ENCODE measurements at places on chromosomes 6 and 20. TPM values are rescaled to one million over a fixed set of nuclear protein-coding genes. Genes with fewer than 3 reads are reported as not detected.

PPP1R16B gene
- 7.1 TPM for total RNA-seq

PKIG gene
- total RNA-seq, result 120 TPM

DNA sequence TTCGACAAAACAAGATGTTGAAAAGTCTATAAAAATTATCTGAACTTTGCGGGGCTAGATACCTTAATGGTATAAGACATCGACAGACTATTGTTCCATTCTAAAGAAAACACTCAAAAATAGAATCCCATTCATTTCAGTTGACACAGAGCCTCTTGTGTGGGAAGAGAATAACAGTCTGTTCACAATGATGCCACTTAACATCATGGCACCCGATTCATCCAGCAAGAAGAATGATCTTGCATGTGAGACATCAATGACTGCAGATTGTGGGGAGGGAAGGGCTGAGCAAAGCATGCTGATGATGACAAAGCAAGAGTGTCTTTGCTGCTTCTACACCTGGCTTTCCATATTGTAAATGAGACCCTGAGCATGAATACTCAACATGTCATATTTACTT, 49.7 kb upstream of the ARMH2 start:
- no peak for DNase-seq

DNA sequence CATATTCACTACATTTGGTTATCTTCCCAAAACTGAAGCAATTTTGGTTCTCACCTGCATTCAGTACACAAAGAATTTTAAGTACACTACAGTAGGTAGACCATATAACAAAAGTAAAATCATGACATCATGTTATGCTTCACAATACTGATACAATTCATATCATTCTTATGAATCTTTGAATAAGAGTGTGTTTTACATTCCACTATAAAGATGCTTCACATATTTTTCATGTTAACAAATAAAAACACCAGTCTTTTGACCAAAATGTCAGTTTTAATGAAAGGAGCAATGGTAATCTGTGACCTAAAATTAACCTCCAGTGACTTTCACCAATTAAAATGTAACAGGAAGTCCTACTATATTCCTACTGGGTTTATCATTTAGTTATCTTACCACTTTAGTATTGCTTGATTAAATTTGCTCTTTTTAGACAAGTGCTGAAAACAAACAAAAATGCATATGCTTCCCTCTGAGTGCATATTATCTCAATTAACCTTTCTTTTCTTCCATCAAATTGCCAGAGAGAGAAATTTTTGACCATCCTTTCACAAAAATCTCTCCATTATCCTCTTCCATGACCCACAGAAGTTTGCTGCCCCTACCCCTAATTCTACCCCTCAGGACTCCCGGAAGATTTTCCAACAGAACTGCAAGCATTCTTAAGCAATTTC, 49.3 kb downstream of the PHIP start:
- no peak for DNase-seq

GRCh38 chr6:149015535-149016525, 269.0 kb downstream of the UST start:
- DNase-seq, result no peak

DNA sequence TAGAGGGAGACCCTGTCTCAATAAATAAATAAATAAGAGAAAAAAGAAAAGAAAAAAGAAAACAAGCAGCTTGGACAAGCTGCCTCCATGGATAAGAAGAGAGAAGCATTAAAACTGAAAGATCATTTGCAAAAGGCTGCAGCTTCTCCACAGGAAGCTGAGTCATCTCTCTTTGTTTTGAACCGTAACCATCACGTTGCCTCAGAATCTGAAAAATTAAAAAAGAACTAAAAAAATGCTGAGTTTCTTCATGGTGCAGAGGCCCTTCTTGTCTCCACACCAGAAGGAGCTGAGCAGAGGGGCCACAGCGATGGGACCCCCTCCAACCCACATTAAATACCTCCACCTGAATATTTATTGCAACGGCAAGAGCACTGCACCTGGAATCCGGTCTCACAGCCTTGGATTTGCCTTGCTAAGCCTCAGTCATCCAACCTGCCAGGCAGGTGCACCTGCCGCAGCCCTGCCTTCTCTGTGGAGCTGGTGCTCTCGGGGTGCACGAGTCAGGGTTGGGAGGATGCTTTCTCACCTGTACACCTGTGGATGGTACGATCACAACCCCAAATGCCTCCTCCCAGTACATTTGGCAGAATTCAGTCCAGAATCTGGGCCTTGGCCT, 28.1 kb downstream of the TOX2 start:
- DNase-seq, result no peak

Measured in omental fat pad (tissue), 4 donors.